ENCODE measurements at places on chromosomes 1 and 21. TPM values are rescaled to one million over a fixed set of nuclear protein-coding genes. Genes with fewer than 3 reads are reported as not detected.

Gene PMF1
- total RNA-seq = 28.9 TPM

Gene TMEM222
- 24.2 TPM for total RNA-seq

Gene PEX19
- 52.0 TPM for total RNA-seq

Gene SYF2
- total RNA-seq = 47.0 TPM

Gene KRTAP21-2
- not detected for total RNA-seq

Gene FLG
- total RNA-seq = not detected

Gene LAD1
- total RNA-seq = not detected

Gene GJA9
- 0.12 TPM for total RNA-seq

Gene NDUFS2
- total RNA-seq = 198 TPM

Gene PAX7
- not detected for total RNA-seq

Gene CNKSR1
- total RNA-seq = 0.22 TPM

Gene OR2T33
- total RNA-seq = not detected

Gene CYP4A22
- total RNA-seq = not detected

Gene CLCN6
- 22.5 TPM for total RNA-seq

Gene C1orf185
- total RNA-seq = not detected

Gene CTSE
- not detected for total RNA-seq

Gene SYCP1
- total RNA-seq = not detected

Gene SIM2
- total RNA-seq = under 0.01 TPM

Gene ASCL5
- total RNA-seq = not detected

Gene GORAB
- total RNA-seq = 19.7 TPM

Gene ZBTB17
- total RNA-seq = 47.1 TPM

Gene AGMAT
- total RNA-seq = 1.8 TPM

Gene CELA3B
- total RNA-seq = not detected

Gene FMOD
- 0.33 TPM for total RNA-seq

Gene DIRAS3
- total RNA-seq = 3.0 TPM

Gene B3GALT2
- under 0.01 TPM for total RNA-seq

Gene MROH7
- 0.11 TPM for total RNA-seq

Gene PPIAL4G
- total RNA-seq = not detected

Gene VSIG8
- 0.12 TPM for total RNA-seq

Gene GJA4
- not detected for total RNA-seq

Gene TLCD4
- 0.75 TPM for total RNA-seq

Gene ASAP3
- 23.6 TPM for total RNA-seq

Gene TCP10L
- total RNA-seq = under 0.01 TPM

Gene FGGY
- 25.0 TPM for total RNA-seq

Gene IL20
- not detected for total RNA-seq

Gene EDN2
- not detected for total RNA-seq

Gene PTCH2
- 0.22 TPM for total RNA-seq

Gene ZFP69
- 2.9 TPM for total RNA-seq

Measured in uterine smooth muscle cell (primary cell).